ENCODE measurements at places on chromosomes 11 and 22. TPM values are rescaled to one million over a fixed set of nuclear protein-coding genes. Genes with fewer than 3 reads are reported as not detected.

Gene XKR3
- not detected for total RNA-seq

DNA sequence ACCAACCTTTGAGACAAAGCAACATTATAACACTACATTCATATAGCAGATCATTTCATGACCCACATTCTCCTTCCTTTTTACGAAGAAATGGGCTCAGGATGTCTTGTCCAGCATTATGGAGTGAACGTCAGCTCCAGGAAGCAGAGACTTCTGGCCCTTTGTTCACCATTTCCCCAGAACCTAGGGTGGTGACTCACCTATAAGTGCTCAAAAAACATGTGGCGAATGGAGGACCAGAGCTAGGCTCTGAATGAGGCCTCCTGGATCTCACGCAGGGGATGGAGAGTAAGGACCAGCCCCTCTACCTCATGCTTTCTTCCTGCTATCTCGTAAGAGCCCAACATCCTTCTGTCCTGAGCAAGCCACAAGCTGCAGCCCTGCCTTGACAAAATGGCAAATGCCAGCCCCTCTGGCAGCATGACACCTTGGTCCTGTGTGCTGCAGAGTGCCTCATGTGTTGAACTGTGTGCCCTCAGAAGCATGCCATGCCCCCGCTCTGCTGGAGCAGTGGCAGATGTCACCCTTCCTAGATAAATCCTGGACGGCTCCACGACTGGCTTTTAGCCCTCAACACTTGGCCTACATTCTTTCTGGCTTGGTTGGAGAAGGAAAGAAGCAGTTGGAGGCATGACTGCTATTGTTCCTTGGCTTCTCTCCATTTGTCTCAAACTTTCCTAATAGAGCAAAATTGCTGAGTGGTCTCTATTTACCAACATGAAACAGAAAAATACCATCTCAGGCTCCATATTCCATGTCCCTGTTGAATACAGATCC is 6.5 kb upstream of the ST3GAL4 start:
- H3K27ac ChIP-seq, result peak overlapping the region; percentile 68
- H3K27me3 ChIP-seq, result no peaks in the 10 kb centered on the region

DNA sequence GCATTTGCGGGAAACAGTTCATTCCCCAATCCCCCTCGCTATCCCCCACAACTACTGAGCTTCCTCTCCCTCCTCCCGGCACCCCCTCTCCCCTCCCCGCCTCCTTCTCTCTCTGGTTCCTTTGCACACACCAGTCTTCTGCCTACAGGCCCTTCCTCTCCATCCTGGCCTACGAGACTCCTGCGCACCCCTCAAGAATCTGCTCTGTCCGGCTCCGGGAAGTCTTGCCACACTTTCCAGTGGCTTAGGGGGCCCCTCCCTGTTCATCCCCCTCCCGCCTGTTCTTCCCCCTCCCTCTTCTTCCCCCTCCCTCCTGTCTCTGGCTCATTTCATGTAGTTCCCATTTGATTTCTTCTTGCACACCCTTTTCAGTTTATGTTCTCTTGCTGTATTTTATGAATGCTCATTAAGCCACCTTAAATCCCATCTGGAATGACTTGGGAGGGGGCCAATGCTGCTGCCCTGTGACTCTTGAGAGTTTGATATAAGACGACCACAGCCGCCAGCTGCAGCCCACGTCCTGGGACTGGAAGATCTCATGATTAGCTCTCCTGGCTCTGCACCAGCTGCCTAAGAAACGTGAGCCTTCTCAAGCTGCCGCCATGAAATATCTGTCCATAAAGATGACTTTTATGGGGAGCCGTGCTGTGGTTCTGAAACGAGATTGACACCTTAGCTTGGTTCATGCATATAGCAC is 50.9 kb downstream of the RPS6KA4 start:
- no peaks in the 10 kb centered on the region for H3K36me3 ChIP-seq
- no peak overlapping the region for H3K27ac ChIP-seq
- H3K4me3 ChIP-seq, result no peak overlapping the region
- no peak for DNase-seq
- H3K27me3 ChIP-seq, result no peaks in the 10 kb centered on the region
- no peaks in the 10 kb centered on the region for H3K4me1 ChIP-seq

- H3K4me3 ChIP-seq, result peak overlapping the region; percentile 66
- H3K27me3 ChIP-seq, result peaks cover 3% of the 10 kb centered on the region
- H3K36me3 ChIP-seq, result peaks cover 20% of the 10 kb centered on the region
- peaks cover 8% of the 10 kb centered on the region for H3K4me1 ChIP-seq
These were observed 760 bp upstream of the MAPK8IP1 start for GRCh38 chr11:45884596-45885185.

All from activated CD4-positive, alpha-beta T cell treated with anti-CD3 and anti-CD28 coated beads for 36 hours (primary cell).